Nephron progenitor cell (in vitro differentiated cells): ENCODE measurements at places on chromosomes 3 and 15.

GRCh38 chr15:31172606-31173005 lies 71.1 kb upstream of the TRPM1 start:
- no peak for DNase-seq

GRCh38 chr3:70832089-70832833 lies 519.8 kb upstream of the MDFIC2 start:
- no peak for DNase-seq

- DNase-seq, result no peak
These were observed 747 bp downstream of the UBA7 start for GRCh38 chr3:49812916-49813496.

- no peak for DNase-seq
These were observed 76.4 kb downstream of the ZPLD1 start for GRCh38 chr3:102511168-102511567.

DNA sequence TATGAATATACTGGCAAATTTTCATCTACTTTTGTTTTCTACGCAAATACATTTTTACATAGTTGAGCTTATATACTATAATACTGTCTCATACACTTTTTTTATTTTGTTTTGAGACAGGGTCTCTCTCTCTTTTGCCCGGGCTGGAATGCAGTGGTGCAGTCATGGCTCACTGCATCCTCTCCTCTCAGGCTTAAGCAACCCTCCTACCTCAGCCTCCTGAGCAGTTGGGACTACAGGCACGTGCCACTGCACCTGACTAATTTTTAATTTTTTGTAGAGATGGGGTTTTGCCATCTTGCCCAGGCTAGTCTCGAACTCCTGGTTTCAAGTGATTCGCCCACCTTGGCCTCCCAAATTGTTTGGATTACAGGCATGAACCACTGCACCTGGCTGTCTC lies 25.9 kb downstream of the HACL1 start:
- DNase-seq, result no peak

GRCh38 chr3:40341671-40342070 lies 32.2 kb downstream of the EIF1B start:
- DNase-seq, result no peak

DNA sequence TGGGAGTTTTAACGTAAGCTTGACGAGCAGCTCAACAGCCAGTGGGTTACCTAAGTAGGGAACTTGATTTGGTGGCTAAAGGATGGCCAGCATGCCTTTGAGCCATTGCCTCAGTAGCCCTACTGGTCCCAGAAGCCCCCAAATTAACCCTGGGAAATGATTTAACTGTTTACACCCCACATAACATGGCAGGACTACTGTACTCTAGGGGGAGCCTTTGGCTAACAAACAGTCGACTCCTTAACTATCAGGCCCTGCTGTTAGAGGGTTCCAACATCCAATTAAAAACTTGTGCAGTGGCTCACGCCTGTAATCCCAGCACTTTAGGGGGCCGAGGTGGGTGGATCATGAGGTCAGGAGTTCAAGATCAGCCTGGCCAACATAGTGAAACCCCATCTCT lies 9.4 kb upstream of the SMCO1 start:
- DNase-seq, result no peak

- no peak for DNase-seq
These were observed 1437.0 kb downstream of the OTOL1 start for GRCh38 chr3:162933656-162934055.

DNA sequence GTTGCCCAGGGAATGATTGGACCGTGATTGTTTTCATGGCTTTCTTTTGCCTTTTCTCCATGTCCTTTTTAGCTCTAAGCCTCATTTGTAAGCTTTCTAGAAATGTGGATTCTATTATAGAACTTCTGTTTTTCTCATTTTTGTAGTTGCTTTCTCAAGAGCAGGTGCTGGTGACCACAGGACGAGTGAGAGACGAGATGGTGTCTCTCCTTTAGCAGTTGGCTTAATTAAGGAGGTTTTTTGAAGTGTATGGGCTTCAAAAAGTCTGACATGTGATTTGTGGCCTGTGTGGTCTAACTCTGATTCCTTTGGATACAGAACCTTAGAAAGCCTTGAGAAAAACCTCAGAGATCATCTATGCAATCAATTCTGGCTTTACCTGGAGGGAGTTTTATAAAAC lies 292.8 kb downstream of the LPP start:
- no peak for DNase-seq

- DNase-seq, result peak; percentile 65
These were observed 17.2 kb upstream of the ADIPOQ start for GRCh38 chr3:186825294-186825821.

DNA sequence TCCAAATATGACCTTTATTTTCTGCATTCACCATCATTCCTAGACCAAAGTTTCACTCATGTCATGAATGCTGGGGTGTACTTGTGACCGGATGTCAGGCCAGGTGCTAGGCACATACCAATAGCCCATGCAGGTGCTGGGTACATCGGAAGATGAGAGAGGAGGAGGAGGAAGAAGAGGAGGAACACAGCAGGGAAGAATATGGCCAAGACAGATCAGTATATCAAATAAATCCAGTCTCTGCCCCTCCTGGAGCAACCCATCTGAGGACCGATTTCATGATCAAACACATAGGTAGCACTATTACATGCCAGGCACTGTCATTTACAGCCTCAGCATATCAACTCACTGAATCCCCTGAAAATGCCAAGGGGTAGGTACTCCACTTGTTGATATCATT lies 3.0 kb upstream of the WNT7A start:
- DNase-seq, result no peak

DNA sequence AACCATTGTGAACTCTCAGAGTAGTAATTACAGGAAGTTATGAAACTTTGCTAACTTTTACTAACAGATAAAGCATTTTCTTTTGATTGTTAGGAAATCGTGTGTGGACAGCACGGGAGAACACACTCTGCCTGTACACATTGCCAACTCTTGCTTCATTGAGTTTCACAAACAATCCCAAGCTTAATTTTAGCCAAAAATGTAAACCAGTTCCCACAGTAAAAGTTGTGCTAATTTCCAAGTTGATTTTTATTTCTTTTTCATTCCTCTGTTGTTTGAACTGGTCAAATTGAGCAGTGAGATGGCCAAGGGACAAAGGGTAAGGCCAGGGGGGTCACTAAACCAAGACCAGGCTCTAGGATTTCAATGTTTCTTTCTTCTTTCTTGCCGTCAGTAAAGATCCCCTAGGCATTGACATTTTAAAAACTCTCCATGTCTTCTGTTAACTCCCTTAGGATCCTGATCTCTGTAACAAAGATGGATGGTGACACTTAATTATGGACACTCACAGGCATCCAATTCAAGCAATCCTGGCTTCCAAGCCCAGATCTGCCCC lies 414.9 kb downstream of the RBMS3 start:
- no peak for DNase-seq

- no peak for DNase-seq
These were observed 350.1 kb upstream of the PROK2 start for GRCh38 chr3:72134989-72135451.

DNA sequence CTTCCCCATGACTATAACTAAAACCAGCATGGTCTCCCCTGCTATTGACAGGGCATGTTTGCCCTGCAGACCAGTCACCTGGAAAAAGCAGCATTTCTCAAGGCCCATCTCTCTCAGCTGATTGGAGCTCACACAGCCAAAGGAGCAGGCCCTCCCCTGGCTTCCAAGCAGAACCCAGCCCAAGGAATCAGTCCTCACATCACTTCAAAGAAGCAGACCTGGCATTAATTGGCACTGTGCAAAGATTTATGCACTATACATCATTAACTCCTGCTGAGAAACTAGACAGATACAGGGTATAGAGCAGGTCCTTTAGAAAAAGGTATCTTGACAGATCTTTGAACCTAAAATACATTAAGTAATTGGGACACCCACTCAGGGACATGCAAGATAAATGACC lies 323.8 kb upstream of the PPP2R3A start:
- DNase-seq, result no peak

DNA sequence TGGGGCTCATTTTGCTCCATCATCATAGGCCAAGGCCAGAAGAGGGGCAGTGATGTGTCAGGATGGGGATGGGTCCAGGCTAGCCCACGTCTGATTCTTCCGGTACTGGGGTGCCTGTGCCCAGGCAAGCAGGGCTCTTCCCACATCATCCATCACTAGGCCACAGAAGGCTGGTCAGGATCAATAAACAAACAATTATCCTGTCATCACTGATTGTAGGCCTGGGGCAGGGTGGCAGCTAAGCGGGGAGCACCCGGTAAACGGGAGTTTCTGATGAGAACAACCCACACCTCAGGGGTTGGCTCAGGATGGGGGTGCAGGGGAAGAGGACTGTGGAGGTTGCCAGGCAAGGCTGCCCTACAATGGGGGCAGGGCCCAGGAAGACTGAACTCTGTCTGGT lies 18.1 kb upstream of the CACNA2D2 start:
- no peak for DNase-seq

DNA sequence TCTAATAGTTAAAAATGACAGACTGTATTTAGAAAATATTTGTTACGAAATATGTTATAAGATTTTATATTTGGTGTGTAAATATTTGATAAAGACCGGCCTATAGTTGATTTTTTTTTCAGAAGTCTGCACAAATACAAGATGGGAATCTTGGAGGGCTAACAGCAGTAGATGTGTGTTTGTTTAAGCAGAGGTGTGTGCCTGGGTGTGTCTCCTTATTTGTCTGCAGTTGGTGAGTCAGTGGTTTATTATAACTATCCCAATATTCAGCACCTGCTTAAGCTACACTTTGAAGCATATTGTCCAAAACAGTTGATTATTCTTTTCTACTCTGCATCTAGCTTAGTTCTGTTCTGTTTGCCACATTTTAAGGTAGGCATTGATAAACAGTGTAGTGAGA lies 12.4 kb downstream of the GLCE start:
- no peak for DNase-seq

DNA sequence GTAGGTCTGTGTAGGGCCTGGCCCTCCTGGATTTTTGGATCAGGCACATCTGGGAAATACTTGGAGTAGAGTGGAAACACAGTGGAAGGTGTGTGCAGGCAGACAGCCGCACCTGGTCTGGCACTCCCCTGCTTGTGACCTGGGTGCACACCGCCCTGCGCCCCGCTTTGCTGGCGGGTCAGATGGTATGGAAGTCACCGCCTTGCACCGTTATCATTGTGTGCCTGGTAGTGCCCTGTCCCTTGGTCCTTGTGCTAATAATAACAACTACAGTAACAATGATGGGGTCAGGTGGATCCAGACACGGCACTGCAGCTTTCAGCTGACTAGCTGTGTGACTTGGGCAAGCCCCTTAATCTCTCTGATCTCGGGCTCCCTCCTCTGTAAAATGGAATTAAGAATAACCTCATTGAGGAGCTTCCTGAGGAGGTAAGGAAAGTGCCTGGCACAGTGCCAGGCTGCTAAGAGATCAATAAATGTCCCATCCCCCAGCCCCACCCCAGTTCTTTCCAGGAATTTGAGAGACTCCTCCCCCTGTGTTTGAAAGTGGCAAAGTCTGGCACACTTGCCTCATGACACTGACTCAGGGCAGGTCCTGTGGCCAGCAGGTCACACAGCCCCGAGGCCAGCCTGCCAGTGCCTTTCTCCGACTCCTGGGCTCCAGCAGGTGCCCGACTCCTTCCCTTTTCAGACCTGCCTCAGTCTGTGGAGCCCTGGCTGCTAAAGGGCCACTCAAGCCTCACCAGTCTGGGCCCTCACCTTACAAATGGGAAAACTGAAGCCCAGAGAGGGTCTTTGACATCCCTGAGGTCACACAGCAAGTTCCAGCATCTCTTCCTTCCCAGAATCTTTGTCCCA lies 9.8 kb downstream of the ISG20 start:
- no peak for DNase-seq

GRCh38 chr15:59256482-59256881 lies 49.8 kb downstream of the LDHAL6B start:
- DNase-seq, result no peak

DNA sequence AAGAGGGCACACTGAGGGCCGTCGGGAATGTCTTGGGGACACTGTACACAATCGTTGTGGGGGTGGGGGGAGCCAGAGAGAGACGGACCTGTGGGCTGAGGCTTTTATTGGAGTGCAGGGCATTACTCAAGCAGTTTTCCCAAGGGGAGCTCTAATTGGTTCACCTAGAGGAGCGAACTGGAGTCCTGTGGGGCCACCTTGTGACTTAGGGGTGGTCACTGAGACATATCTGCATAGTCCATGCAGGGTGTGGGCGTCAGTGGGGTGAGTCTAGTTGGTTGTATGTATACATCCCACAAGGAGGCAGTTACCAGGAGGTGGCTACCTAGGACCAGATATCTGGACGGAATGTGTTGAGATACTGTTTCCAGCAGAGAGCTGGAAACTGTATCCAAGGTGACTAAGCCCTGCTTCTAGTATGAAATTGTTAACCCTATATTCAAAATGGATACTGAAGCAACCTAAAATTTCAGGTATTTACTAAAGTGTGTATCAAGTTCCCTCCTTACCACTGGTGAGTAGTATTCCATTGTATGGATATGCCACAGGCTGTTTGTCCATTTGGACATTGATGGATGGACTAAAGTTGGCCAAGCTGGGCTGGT lies 2.6 kb upstream of the PIGZ start:
- no peak for DNase-seq

- DNase-seq, result no peak
These were observed 10.3 kb upstream of the ZBED2 start for GRCh38 chr3:111605493-111605892.

- DNase-seq, result no peak
These were observed 1.1 kb downstream of the CASR start for GRCh38 chr3:122184591-122184929.

DNA sequence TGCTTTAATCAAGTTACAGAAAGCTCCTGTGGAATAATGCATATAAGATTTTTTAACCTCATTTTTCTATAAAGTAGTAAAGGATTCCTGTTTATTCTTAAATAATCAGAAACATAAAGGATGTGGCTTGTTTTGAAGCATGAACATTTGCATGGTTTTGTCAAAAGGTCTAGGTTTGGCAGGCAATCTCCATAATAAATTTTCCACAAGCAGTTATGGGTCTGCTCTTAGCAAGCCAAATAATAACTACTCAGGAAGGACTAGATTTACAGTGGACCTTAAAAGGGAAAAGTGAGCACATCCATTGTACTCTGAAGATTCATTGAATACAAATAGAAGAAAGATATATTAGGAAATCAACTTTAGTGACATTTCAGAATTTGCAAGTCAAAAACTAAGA lies 407.3 kb upstream of the CBLB start:
- no peak for DNase-seq

DNA sequence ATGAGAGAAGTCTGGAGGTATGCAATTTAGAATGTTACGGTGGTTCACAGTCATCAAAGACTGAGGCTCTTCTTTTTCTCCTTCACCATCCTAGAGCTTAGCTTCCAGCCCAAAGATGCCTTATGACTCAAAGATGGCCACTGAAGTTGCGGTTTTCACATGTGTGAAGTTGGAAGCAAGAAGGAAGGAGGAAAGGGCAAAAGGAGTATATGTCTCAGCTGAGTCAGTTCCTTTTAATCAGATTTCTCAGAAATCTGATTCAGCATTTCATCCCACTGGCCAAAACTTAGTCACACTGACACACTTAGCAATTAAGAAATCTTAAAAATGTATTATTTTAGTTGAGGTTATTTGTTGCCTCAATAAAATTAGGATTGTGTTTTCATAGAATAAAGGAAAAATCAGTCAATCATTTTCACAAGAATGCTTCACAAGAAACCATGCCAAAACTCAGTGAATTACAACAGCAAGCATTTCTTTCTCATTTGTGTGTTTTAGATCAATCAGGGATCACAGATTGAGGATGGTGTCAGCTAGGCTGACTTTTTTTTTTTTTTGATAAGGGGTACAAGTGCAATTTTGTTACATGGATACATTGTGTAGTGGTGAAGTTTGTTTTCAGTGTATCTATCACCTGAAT lies 211.1 kb upstream of the GADL1 start:
- DNase-seq, result no peak
